CD4-positive, alpha-beta memory T cell (primary cell): ENCODE measurements at places on chromosomes 16 and 17. TPM values are rescaled to one million over a fixed set of nuclear protein-coding genes. Genes with fewer than 3 reads are reported as not detected.

CNGB1 gene
- not detected for total RNA-seq

DNA sequence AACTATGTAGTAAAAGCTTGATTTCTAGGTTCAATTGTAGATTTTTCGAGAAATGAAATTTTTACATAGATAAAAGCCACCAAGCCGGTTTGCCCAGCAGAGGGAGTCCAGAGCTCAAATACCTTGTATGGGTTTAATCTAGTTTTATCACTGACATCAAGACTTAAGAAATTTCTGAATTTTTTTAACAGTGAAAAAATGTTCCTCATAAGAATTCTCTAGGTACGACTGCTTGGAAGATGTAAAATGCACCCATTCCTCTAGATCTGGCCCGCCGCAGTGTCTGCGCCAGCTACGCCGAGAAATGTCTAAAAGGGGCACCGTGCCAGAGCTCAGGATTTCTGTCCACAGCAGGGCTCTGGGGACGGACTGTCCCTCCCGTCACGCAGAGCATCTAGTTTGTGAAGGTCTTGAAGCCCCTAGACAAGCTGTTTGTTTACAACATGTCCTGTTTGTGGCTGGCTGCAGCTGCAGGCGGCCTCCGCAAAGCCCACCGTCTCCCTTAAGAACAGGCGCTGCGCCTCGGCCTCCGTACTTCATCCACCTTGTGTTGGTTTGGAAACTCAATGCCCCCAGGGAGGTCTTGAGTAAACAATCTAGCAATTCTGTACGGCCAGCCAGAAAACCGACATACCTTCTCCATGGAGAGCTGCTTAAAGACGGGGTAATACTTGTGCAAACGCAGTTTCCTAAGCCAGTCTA is 24.8 kb downstream of the MAP1LC3B start:
- no peak for DNase-seq

DNA sequence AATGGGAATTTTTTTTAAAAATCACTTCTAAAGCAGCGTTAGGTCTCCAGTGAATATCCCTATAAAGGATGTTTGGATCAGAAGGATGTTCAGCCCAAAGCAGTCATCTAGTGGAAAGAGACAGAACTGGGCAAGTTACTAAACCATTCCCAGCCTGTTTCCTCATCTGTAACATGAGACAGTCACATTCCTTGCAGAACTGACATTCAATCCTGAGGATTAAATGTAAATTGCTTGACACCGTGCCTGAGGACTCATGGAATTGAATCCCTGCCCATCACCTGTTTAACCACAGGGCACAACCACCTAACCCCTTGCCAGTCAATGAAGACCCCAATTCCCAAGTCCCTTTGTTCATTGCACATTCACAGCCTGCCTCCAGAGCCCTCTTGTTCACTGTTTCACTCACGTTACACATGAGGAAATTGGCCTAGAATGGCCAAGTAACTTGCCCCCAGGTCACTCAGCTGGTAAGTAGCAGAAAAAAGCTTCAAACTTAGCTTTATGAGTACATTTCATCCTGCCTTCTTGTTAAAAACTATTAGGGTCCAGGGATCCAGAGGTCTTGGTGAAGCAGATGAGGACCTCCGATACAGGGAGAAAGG is 1.4 kb downstream of the CMTM2 start:
- no peak for DNase-seq

DNA sequence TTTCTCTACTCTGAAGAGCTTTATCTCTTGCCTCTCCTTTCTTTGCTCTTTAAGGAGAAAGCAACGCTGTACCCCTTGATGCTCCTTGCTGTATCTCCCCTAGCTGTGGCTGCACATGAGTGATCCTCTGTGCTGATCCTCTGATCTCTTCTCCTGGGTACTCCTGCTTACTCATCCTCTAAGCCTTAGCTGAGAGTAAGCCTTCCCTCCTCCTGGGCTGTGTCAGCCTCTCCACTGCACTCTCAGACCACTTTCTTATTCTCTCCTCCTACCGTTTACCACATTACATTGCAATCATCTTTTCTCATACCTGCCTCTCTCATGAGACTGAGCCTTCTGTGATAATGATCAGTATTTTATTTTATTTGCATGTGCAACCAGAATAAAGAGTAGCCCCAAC is 25.1 kb downstream of the SOX9 start:
- no peak for DNase-seq

SLC5A10 gene
- total RNA-seq: not detected

DNA sequence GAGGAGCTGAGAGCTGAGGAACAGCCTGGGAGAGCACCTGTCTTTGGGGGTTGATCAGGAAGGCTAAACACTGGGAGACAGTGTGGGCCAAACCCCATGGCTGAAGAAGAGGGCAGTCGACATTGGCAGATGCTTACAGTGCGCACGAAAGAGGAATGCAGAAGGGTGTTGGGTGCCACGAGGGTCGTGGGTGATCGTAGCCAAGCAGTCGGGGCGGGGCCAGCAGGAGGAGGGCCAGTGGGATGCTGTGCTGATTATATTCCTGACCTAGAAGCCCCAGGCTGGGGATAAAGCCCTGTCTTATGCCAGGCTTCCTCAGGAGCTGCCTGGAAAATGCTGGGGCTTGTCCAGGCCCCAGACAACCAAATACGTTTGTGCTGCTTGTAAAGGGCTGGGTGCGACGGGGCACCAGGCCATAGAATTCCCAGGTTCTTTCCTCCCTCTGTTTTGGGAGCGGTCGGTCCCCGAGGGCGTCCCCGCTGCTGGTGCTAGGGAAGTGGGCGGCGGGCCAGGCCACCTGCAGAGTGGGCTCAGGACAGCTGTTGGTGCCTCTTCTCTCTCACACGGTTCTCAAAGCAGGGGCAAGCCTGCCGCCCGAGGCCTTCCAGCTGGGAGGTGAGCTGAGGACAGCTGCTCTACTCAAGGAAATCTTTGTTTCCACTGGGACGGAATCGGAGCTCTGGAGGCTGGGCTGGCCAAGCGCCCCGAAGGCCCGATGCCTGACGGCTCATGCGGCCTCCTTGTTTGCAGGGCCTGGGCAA is 10.0 kb downstream of the C1QTNF1 start:
- no peak for DNase-seq

ITGB4 gene
- 1.2 TPM for total RNA-seq

DNA sequence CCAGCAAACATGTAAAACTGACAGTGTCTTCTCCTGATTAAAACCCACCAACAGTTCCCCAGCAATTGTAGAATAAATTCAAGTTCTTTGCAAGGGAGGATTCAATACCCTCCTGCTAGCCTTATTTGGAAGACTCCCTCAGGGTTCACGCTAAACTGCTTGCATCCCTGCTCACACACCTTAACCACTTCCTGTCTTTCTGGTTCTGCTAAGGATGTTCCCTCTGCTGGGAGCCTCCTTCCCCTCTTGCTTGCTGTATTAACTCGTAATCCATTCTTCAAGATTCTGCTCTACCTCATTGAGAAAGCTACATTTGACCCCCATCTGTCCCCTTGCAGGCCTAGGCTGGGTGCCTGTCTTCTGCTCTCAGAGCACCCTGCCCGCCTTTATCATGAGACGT is 2.3 kb upstream of the SHISA6 start:
- no peak for DNase-seq

DNA sequence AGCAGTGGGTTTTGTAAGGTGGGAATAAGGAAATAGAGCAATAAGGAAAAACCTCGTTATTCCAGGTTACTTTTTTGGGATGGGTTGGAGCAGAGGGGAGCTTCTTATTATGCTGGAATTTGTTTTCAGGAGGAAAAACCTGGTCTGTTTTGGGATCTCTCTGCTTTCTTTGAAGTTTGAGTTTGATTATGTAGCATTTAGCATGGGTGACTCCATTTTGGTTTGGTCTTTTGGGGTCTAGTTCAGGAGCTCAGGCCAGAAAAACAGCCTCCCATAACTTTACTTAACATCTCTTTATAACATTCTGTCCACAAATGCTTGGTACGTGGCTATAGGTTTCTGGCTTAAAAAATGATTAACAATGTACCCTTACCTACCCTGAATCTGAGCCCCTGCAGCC is 8.5 kb upstream of the ZG16 start:
- DNase-seq: no peak

- DNase-seq: peak; percentile 42
These were observed 623 bp downstream of the E4F1 start for GRCh38 chr16:2223942-2224486.

- DNase-seq: no peak
These were observed 857.4 kb upstream of the GOT2 start for GRCh38 chr16:59591480-59591879.
